ENCODE measurements at places on chromosomes 12 and 14. TPM values are rescaled to one million over a fixed set of nuclear protein-coding genes. Genes with fewer than 3 reads are reported as not detected.

MSI1 gene
- total RNA-seq: 229 TPM

DNA sequence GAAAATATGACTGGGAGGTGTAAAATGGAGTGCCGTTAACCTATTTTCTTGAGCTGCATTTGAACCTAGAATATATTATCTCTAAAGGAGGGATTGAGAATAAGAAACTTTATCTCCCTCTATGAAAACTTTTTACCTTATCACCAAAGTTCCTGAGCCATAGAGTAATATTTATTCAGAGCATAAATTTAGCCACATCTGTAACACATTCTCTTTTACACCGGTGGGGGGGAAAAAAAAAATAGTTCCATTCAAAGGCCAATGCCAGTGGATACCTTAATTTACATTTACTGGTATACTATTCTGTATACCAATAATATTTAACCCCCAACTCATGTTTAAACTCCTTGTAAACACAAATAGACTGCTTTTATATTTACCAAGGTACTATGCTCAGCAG, 21.7 kb downstream of the CERS5 start:
- DNase-seq: no peak

DNA sequence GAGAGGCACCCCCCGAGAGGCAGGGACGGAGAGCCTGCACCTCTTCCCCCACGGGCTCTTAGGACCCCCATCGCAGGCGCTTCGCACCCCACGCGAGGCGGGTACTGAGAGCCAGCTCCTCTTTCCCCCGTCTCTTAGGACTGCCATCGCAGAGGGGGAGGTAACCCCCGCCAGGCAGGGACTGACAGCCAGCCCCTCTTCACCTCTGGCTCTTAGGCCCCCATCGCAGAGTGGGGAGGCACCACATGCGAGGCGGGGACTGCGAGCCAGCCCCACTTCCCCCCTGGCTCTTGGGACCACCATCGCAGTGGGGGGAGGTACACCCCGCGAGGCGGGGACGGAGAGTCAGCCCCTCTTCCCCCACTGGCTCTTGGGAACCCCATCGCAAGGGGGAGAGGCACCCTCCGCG, 46.1 kb downstream of the DDX11 start:
- DNase-seq: no peak

INHBC gene
- not detected for total RNA-seq

DNA sequence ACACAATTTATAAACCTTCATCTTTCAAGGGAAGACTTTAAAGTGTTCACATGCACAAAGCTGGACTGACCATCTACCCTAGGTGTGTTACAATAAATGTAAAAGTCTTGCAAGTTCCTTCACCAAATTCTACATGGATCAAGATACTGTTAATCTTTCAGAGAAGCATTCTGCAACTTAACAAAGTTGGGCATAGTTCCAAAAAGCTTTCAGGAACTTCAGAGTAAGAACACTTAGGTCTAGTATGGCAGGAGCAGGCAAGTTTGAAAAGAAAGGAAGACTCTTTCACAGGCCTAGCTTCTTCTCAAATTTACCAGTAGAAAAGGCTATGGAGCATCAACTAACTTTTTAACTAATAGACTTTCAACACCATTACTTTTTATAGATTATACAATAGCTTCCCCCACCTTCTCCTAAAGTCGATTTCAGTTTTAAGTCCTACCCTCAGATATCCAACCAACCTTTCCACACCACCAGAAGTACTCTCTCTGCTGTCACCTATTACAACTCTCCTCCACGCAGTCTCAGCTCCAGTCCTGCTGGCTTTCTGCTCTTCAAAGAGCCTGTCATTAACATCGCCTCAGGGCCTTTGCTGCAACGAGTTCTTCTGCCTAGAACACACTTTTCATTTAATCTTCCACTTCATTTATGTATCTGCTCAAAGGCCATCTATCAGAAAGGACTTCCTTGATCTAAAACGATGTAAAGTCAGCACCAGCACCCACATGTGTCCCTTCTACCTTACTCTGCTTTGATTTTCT, 333.9 kb downstream of the CEP128 start:
- DNase-seq: no peak
